Body of pancreas (tissue), 4 donors: ENCODE measurements at places on chromosomes 7 and 10. TPM values are rescaled to one million over a fixed set of nuclear protein-coding genes. Genes with fewer than 3 reads are reported as not detected.

DPYSL4 gene
- total RNA-seq, result 0.52 TPM

CPN1 gene
- not detected for total RNA-seq

GARS1 gene
- 43.1 TPM for total RNA-seq

SORCS1 gene
- total RNA-seq, result 1.3 TPM

HGF gene
- total RNA-seq, result 6.9 TPM

KCNH2 gene
- 5.3 TPM for total RNA-seq

ASL gene
- total RNA-seq, result 135 TPM

DNA sequence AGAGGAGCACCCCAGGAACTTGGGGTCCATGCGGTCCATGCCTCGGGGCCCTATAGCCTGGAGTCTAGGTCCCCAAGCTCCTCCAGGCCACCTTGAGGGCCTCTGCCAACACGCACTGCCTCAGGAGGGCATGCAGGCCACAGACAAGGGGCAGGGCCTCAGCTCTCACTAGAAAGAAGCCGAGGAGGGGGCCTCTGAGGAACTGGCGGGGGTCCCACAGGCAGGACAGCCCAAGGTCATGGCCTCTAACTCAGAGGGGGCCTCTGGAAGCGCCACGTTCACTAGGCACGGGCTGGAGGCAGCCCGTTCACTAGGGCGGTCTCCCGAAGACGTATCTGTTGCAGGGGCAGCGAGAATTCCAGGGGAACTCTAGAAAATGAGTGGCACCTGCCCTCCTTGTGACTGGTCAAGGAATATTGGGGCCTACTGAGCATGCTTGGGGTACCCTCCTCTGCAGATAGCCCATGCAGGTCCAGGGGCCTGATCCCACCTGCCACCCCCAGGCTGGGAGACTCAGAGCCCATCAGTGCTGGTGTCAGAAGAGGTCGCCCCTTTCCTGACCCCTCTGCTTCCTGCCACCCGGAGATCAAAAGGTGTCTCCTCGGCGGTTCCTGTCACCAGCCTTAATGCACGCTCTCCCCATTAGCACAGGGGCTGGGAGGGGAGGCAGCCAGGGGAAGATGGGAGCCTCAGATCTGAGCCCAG is 86.7 kb upstream of the RET start:
- H3K27ac ChIP-seq, result no peak overlapping the region
- no peaks in the 10 kb centered on the region for H3K4me1 ChIP-seq
- H3K27me3 ChIP-seq, result no peaks in the 10 kb centered on the region
- H3K36me3 ChIP-seq, result no peaks in the 10 kb centered on the region

GRCh38 chr7:97772045-97772901 is 40.4 kb downstream of the TAC1 start:
- H3K4me3 ChIP-seq, result no peak overlapping the region
- peak; percentile 4 for DNase-seq
- no peaks in the 10 kb centered on the region for H3K4me1 ChIP-seq
- H3K27ac ChIP-seq, result peak overlapping the region; percentile 65

DNA sequence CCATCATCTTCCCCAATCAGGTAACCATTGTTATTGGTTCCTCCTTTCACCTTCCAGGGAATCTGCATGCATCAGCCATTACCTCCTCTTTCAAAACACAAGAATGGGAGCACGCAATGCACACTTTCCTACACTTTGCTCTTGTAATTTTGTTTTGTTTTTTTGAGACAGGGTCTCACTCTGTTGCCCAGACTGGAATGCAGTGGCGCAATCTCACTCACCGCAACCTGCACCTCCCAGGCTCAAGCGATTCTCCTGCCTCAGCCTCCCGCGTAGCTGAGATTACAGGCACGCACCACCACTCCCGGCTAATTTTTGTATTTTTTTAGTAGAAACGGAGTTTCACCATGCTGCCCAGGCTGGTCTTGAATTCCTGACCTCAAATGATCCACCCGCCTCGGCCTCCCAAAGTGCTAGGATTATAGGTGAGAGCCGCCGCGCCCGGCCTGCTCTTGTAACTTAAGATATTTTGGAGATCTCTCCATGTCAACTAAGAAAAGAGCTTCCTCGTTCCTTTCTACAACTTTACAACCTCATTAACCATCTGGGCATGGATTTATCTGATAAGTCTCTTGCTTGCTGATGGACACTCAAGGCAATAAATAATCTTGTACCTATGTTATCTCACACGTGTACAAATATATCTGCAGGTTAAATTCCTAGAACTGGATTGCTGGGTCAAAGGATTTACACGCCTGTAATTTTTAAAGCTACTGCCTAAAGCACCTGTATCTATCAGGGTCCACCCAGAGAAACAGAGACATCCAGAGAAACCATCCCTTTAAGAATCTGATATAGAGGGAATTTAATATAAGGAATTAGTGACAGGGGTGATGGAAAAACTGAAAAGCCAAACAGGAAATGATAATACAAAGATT is 4.2 kb downstream of the CYTH3 start:
- DNase-seq, result no peak
- H3K4me3 ChIP-seq, result no peak overlapping the region
- no peak overlapping the region for H3K27ac ChIP-seq
- H3K36me3 ChIP-seq, result no peaks in the 10 kb centered on the region
- H3K27me3 ChIP-seq, result no peaks in the 10 kb centered on the region

- no peaks in the 10 kb centered on the region for H3K27me3 ChIP-seq
- H3K27ac ChIP-seq, result no peak overlapping the region
- H3K36me3 ChIP-seq, result no peaks in the 10 kb centered on the region
- no peak overlapping the region for H3K4me3 ChIP-seq
These were observed 83.3 kb upstream of the DYNC1I1 start for GRCh38 chr7:95688931-95689495.

GRCh38 chr7:16669581-16669980 is 23.6 kb downstream of the BZW2 start:
- H3K27ac ChIP-seq, result no peak overlapping the region
- peaks cover 4% of the 10 kb centered on the region for H3K4me1 ChIP-seq
- H3K4me3 ChIP-seq, result no peak overlapping the region
- H3K36me3 ChIP-seq, result no peaks in the 10 kb centered on the region
- no peak for DNase-seq
- no peaks in the 10 kb centered on the region for H3K27me3 ChIP-seq

DNA sequence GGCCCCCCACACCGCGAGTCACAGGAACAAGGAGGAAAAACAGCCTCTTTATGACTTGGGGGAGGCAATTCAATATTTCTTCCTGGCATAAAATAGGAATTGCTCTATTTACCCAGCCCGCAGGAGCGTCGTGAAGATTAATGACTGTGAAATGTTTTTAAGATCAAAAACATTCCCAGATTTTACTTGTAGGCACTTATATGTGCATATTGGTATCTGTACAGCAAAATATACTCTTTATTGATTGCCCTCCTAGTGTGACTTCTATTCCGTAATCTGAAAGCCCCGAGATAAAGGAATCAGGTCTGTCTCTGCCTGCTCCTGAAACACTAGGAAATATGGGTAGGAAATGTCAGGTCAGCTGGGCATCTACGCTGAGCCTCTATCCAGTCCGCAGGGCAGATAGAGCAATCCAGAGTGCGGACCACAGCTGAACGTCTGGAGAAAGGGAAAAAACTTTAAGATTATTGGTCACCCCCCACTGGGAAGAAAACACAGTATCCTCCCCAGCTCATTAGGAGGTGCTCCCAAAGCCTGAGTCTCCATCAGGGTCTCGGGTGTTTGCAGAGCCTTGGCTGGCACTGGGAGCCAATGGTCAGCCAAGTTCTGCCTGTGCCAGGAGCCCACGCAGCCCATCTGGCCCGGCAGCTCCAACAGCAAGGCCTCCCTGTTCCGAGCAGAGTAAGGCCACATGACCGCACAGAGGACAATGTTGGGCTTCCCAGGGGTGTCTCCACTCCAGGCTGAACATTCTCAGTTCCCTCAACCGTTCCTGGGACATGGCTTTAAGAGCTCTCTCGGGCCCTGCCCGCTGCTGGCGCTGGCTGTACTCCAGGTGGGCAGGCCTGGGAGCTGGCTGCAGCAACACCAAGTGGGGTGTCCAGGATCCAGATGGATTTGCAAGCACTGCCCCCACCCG is 7.7 kb downstream of the CTBP2 start:
- no peaks in the 10 kb centered on the region for H3K27me3 ChIP-seq
- DNase-seq, result peak; percentile 75
- peaks cover 100% of the 10 kb centered on the region for H3K4me1 ChIP-seq
- no peak overlapping the region for H3K4me3 ChIP-seq

- no peak overlapping the region for H3K4me3 ChIP-seq
- H3K4me1 ChIP-seq, result no peaks in the 10 kb centered on the region
- H3K27ac ChIP-seq, result no peak overlapping the region
- no peak for DNase-seq
These were observed 271.0 kb downstream of the MAD1L1 start for GRCh38 chr7:1961701-1962276.
